ENCODE measurements at places on chromosomes 16 and 17. TPM values are rescaled to one million over a fixed set of nuclear protein-coding genes. Genes with fewer than 3 reads are reported as not detected.

DNA sequence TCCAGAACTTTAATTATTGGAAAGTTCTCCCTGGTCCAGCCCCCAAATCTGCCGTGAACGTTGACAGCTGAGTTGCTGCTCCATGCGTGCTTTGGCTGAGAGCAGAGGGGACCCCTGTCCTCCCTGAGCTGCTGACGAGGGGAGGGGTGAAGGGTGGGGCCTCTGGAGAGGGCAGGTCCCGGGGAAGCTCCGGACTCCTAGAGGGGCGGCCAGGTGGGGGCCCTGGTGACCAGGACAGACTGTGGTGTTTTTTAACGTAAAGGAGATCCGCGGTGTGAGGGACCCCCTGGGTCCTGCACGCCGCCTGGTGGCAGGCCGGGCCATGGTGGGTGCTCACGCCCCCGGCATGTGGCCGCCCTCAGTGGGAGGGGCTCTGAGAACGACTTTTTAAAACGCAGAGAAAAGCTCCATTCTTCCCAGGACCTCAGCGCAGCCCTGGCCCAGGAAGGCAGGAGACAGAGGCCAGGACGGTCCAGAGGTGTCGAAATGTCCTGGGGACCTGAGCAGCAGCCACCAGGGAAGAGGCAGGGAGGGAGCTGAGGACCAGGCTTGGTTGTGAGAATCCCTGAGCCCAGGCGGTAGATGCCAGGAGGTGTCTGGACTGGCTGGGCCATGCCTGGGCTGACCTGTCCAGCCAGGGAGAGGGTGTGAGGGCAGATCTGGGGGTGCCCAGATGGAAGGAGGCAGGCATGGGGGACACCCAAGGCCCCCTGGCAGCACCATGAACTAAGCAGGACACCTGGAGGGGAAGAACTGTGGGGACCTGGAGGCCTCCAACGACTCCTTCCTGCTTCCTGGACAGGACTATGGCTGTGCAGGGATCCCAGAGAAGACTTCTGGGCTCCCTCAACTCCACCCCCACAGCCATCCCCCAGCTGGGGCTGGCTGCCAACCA, at the start of gene MC1R:
MC1R (plus strand) TSS at position 410 of the 895 bp plus-strand sequence; CDS start at position 807, 397 bp downstream.
- H3K4me1 ChIP-seq: no peaks in the 10 kb centered on the region
- no peak for DNase-seq
- H3K27me3 ChIP-seq: peaks cover 5% of the 10 kb centered on the region
- H3K27ac ChIP-seq: peak within 1 kb of the TSS; percentile 44

- no peak for DNase-seq
- no peaks in the 10 kb centered on the region for H3K27me3 ChIP-seq
- no peak overlapping the region for H3K27ac ChIP-seq
- H3K36me3 ChIP-seq: no peaks in the 10 kb centered on the region
Measured at GRCh38 chr16:86334079-86334635, 176.2 kb upstream of the FOXF1 start.

DNA sequence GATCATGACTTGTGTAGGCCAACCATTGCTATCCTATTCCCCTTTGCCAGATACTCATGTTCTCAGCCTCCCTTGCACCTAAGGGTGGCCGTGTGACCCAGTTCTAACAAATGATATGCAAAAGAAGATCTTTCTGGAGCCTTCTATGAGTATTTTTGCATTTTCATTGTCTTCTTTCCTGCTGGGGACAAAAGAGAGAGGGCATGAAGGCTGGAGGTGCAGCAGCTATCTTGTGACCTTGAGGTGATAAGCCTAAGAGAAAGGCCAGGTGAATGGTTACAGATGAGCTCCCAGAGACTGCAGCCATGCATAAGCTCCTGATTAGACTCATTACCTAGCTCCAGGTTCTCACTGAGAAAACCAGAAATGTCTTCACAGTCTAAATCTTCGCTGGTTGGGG, 38.8 kb upstream of the PRKCB start:
- H3K4me1 ChIP-seq: no peaks in the 10 kb centered on the region
- no peaks in the 10 kb centered on the region for H3K36me3 ChIP-seq
- no peak overlapping the region for H3K27ac ChIP-seq
- H3K4me3 ChIP-seq: no peak overlapping the region
- DNase-seq: no peak
- no peaks in the 10 kb centered on the region for H3K27me3 ChIP-seq

DNA sequence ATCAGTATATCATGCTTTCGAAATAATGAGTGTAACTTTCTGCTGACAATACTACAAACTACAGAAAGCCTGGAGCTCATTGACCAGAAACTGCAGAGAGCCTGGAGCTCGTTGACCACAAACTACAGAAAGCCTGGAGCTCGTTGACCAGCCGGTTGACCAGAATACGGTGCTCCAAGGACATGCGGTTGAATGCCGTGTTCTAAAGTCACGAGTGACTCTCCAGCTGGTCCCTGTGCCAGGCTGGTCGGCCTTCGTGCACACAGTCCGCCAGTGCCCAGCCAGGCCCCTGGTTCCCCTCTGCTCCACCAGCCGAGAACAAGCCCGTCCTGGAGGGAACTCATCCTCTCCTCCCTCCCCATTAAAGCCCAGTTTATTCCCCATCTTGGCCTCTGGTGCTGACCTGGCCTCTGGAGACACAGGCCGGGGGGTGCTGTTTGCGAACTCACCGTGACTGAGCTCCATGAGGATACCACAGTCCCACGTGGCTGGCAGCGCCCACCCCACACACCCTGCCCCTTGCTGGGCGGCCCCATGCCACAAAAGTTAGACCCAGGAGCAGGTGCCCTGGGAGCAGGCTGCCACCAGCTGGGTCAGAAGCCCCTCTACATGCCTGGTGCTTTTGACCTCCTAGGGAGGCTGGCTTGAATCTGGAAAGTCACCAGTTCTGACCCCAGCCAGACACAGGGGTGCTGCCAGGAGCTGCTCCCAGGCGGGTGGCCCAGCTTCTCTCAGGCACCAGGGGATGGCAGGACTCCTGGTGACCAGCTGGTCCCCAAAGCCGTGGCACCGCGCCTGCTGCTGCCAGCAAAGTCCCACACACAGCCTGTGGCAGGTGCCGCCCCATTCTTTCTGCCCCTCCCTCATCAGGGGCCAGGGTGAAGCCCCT, 15.5 kb upstream of the CDH15 start:
- no peak for DNase-seq
- H3K4me3 ChIP-seq: no peak overlapping the region
- no peaks in the 10 kb centered on the region for H3K27me3 ChIP-seq

- peaks cover 33% of the 10 kb centered on the region for H3K36me3 ChIP-seq
- H3K27ac ChIP-seq: peak overlapping the region; percentile 82
Measured at GRCh38 chr17:57873261-57874057, 23.6 kb upstream of the MRPS23 start.

DNA sequence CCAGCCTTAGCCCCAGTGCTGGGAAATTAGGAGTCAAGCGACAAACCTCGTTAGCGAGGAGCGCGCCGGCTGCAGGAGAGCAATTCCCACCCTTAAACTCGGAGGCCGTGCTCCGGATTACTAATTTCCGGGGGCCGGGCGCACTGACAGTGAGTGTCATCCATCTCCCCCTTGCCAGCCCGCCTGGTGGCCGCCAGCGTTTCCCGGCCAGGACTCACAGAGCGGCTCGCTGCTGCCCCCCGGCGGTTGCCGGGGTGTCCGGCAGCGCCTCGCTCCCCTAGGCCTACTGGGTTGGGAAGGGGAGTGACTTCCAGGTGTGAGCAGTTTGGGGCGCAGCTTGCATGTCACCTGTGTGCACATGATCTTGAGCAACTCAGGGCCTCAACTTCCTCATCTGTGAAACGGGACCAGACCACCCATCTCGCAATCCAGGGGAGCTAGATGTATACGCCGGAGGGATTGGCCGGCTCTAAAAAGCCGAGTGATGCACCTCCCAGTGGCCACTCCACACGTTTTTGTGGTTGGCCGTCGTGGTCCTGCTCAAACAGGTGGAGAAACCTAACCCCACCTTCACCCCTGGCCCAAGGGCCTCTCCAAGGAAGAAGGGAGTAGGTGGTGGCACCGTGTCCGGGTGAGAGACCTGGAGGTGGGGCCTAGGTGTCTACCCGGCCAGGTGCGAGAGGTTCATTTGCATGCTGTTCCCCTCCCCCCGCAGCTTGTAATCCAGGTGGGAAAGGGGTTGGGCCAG, 2.5 kb upstream of the GSE1 start:
- no peaks in the 10 kb centered on the region for H3K36me3 ChIP-seq
- peak; percentile 91 for DNase-seq
- H3K4me1 ChIP-seq: peaks cover 80% of the 10 kb centered on the region
- H3K4me3 ChIP-seq: peak overlapping the region; percentile 52

GRCh38 chr17:30360086-30360808, 18.5 kb upstream of the CPD start:
- H3K36me3 ChIP-seq: no peaks in the 10 kb centered on the region
- no peak overlapping the region for H3K27ac ChIP-seq

DNA sequence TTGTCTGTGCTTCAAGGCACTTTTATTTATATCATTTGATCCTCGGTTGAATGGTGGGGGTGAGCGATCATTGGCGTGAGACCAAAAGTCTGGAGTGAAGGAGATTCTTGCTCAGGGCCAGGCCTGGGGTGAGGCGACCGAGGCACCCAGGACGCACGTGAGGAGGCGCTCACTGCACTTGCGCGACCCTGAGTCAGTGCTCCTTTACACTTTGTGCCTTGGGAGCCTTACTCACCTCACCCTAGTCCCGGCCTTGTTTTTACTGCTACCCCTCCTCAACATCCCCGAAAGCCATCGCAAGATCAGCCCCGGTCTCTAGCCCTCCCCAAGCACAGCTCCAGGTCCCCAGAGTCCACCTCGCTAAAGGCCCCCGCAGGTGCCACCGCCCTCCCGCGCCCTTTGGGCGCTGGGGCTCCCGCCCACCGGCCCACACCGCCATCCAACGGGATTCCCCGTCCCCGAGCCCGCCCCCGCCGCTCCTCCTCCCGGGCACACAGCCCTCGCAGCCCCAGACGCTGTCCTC, 496 bp downstream of the EZH1 start:
- no peaks in the 10 kb centered on the region for H3K36me3 ChIP-seq
- H3K27ac ChIP-seq: peak overlapping the region; percentile 94
- DNase-seq: peak; percentile 76
- peak overlapping the region; percentile 64 for H3K4me3 ChIP-seq
- H3K27me3 ChIP-seq: no peaks in the 10 kb centered on the region
- H3K4me1 ChIP-seq: no peaks in the 10 kb centered on the region

DNA sequence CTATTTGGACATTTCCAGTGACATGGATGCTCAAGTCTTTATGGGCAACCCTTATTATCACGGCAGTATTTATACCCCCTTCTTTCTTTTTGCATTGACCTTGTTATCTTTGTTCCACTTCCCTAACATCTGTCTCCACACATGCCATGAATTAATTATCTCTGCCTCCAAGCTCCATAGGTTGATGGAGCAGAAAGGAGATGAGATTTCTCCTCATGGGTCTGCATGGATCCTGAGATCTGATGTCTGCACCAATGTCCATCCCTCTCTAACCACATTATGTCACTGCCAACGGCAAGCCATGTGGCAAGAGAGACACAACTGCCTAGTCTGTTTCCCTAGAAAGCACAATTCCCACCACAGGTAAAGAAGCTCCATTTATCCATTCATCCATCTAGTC, 416.8 kb upstream of the ASIC2 start:
- H3K4me1 ChIP-seq: no peaks in the 10 kb centered on the region
- H3K27ac ChIP-seq: no peak overlapping the region
- H3K27me3 ChIP-seq: no peaks in the 10 kb centered on the region
- no peak overlapping the region for H3K4me3 ChIP-seq

DNA sequence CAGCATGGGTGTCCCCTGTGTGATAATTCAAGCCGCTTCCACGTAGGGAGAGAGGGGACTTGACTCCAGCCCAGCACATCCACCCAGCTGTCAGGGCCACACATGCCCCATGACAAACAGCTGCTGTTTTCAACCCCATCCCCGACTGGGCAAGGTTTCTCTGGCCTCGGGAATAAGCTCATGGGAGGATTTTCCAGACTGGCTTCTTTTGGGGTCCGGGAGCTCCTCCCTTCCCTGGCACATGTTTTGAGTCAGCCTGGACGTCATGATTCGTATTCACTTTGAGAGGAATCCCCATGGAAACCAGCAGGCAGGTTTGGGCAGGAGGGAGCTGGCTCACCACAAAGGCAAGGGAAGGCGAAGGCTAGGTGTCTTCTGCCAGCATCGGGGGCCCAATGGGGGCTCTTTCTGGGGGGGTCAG, 156.4 kb downstream of the CMIP start:
- DNase-seq: no peak
- no peaks in the 10 kb centered on the region for H3K36me3 ChIP-seq
- H3K4me1 ChIP-seq: no peaks in the 10 kb centered on the region
- H3K4me3 ChIP-seq: no peak overlapping the region

DNA sequence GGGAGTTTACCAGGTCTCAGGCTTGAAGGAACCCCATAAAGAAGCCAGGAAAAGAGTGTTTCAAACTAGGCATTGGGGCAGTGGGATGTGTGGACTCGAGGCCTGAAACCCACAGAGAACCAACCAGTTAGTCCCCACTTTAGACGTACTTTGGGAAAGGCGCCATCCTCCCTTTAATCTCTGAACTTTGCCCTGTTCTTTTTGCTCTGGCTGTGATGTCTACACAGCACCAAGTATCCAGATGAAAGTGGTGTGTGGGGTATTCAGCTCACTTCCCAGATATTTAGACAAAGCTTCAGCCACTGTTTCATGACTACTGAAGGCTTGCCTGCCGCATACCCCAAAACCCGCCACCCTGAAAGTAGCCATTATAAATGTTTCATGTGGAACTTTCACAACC, 116.9 kb upstream of the IRX5 start:
- no peak overlapping the region for H3K27ac ChIP-seq
- H3K4me1 ChIP-seq: no peaks in the 10 kb centered on the region
- no peaks in the 10 kb centered on the region for H3K36me3 ChIP-seq
- no peak for DNase-seq
- no peaks in the 10 kb centered on the region for H3K27me3 ChIP-seq
- no peak overlapping the region for H3K4me3 ChIP-seq

DNA sequence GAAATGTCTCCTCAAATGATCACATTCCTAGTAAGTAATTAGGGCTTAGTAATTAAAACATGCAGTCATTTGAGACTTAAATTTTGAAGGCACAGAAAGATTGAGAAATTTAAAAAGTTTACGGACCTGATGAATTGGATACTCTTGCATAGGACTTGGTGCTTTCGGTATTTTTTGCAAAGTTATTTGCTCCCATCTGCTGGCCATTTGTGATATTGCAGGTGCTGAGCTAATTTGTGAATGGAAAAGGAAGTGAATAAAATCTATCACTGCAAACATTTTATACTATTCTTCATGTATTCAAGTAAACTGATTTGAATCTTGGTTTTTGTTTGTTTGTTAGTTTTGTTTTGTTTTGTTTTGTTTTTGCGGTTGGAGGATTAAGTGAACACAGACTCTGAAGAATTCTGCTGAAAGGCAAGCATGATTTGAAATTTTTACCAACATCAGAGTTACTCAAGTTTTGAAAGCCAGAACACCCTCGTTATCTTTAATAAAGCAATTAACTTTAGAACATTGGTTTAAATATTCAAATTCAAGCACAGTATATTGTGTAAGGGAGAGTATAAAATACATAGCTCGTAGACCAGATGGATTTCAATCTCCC, 689.5 kb upstream of the RBFOX1 start:
- no peaks in the 10 kb centered on the region for H3K4me1 ChIP-seq
- DNase-seq: peak; percentile 65
- H3K36me3 ChIP-seq: no peaks in the 10 kb centered on the region

The TMC8 gene
- total RNA-seq: 2.6 TPM

The STX4 gene
- 23.8 TPM for total RNA-seq

The NPIPA5 gene
- 9.1 TPM for total RNA-seq

The C17orf113 gene
- total RNA-seq: 0.74 TPM

The SLC9A5 gene
- 1.5 TPM for total RNA-seq

All from right atrium auricular region (tissue), 2 donors.